CD8-positive, alpha-beta memory T cell (primary cell): ENCODE measurements at places on chromosomes 1 and 21. TPM values are rescaled to one million over a fixed set of nuclear protein-coding genes. Genes with fewer than 3 reads are reported as not detected.

SSBP3 gene
- total RNA-seq: 52.7 TPM

CAPZB gene
- total RNA-seq: 289 TPM

- DNase-seq: no peak
Measured at GRCh38 chr1:232722626-232723025, 82.6 kb upstream of the MAP10 start.

DNA sequence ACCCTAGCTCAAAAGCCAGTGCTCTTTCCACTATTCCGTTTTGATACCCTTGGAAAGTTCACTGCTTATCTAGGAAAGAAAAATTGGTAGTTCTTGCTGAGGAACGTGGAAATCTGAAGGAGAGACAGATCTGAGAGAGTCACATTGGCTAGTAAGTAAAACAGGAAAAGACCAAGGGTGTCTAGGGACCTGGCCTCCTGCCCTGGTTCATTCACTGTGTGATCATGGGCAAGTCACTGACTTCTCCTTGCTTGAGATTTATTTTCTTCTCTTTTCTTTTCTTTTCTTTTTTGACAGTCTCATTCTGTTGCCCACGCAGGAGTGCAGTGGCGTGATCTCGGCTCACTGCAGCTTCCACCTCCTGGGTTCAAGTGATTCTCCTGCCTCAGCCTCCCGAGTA is 90.8 kb downstream of the NFIA start:
- DNase-seq: no peak

GRCh38 chr1:15181564-15181963 is 28.0 kb downstream of the TMEM51 start:
- DNase-seq: no peak
